ENCODE measurements at places on chromosomes 2 and 18.

DNA sequence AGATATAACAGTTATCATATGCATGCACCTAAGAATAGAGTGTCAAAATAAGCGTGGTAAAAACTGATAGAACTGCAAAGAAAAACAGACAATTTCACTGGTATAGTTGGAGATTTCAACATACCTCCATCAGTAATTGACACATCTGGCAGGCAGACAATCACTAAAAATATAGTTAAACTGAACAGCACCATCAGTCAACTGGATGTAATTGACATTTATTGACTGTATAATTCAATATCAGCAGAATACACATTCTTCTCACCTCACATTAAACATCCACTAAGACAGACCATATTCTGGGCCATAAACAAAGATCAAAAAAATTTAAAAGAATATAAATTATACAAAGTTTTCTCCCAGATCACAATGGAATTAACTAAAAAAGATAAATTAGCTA is 378.5 kb upstream of the RGPD4 start:
- no peak for DNase-seq

GRCh38 chr2:121151311-121152109 is 133.5 kb downstream of the TFCP2L1 start:
- no peak for DNase-seq

DNA sequence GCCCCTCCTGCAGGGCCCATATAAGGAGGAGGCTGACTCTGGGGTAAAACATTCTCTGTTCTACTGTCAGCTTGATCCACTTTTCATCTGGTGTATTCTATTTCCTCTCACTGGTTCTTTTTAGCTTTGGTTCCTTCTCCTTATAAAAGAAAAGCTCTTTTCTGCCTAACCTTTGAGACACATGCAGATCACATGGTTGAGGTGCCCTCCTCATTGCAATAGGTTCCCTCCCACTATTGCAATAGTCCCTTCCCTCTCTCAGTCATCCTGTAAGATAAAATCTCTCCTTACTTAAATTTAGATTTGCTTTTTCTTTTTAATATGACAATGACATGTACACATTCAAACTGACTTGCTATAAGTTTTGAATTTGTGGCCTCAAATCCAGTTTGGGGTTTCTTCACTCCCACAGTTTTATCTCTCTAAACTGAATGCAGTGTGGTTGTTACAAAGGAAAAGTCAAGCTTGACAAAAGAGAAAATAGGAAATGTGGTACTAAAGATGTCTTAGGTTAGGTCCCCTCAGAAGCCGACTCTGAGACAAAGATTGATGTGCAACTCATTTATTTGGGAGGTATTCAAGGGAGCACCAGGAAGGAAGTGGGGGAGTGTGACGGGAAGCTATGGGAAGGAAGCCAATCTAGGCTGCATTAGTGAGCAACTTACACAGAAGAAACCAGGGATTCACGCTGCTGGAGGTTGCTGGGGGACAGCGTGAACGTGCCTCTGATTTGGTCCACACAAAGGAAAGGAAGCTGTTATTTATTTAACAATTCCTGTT is 127.6 kb upstream of the LINC00305 start:
- peak; percentile 47 for DNase-seq

- DNase-seq: no peak
These were observed 78.7 kb upstream of the MBOAT2 start for GRCh38 chr2:9082158-9082557.

GRCh38 chr18:13517369-13517768 is 209.0 kb downstream of the FAM210A start:
- DNase-seq: no peak

DNA sequence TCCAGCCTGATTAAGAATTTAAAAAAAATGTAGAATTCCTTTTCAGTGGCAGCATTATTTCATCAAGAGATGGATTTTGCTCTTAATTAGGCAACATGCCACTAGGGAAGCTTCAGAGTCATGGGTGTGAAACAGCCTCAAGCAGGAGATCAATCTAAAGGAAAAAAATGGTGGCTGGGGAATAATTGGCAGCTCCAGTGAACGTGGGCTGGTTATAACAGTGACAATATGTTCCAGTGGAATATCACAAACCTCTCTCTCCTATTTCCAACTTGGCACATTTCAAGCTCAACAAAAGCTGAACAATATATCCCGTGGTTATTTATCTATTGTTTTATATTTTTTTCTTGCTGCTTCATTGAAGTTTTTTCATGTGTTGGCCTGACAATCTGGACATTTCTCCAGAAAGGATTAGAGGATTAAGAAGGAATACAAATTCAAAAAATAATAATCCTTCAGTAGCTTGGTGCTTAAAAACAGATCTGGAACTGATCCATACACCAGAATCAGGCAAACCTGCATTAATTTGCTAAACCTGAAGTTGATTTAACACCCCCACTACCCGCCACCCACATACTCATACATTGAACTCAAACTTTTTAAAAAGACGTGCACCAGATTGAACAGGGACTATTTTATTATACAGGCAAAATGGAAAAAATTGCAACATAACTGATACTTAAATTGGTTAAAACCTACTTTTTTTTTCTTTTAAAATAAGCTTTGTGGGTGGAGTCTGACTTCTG is 255.9 kb upstream of the SPRED2 start:
- DNase-seq: no peak

DNA sequence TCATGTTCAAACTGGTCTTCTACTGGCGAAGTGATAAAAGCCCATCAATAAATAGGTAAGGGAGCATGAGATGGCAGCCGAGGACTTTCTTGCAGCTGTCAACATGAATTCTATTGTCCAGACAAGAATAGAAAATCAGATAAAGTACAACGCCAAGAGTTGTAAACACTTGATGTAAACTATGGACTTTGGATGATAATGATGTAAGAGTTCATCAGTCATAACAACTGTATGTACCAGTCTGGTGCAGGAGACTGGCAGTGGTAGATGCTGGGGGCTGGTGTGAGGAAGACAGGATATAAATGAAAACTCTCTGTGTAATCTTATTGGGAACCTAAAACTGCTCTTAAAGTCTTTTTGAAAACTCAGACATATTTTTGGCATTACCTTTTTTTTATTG is 155.9 kb upstream of the RASGRP3 start:
- no peak for DNase-seq

- no peak for DNase-seq
These were observed 7.7 kb downstream of the SGO2 start for GRCh38 chr2:200533754-200534153.

GRCh38 chr18:23141104-23141999 is 6.1 kb downstream of the CABLES1 start:
- DNase-seq: peak; percentile 69

GRCh38 chr2:71154798-71155197 is 24.4 kb downstream of the MPHOSPH10 start:
- DNase-seq: no peak

DNA sequence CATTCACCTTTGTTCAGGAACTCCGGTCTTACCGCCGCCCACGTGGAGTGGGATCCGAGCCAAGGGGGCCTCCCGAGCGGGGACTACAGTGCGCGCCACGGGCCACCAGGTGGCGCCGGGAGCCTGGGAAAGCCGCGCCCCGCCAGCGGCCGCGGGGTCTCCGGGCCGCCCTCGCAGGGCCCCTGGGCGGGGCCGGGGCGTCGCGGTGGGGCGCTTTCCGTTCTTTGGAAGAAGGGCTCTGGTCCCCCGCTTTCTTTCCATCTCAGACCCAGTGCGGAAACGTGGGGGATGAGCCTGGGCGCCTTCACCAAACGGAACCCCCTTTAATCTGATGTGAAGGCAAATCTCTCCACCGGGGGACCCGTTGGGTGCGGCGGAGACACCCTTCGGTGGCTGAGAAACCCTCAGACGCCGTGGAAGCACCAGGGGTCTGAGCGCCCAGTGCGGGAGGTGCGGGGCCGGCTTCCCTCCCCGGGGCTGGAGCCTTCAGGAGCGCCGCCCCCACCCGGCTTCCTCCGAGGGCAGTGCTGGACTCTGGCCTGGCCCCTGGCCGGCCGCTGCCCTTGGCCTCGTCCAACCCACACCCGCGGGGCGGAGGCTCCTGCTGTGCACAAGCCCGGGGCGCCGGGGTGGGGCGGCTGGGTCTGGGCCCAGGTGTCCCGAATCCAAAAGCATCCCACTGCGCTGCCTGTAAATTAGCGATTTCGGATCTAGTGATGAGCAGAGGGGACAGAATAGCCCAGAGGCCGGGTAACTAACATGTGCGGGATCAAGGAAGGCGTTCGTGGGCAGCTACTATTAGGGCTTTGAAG is 44.6 kb downstream of the GORASP2 start:
- DNase-seq: peak; percentile 95

DNA sequence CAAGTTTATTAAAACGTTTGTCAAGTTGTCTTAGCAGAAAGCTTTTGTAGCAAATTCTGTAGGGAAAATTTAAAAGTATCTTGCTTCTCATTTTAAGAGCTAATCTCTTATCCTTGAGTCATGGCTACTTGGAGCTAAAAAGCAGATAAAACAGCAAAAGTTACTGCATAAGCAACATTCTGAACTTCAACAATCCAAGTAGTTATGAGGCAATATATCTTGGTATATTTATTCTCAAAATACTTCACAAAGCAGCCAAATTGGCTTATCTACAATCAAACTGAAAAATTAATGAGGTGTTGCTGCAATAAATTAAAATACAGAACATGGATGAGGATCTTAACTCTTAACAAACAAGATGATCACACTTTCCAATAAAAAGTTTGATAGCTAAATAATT is 306.5 kb downstream of the PIEZO2 start:
- no peak for DNase-seq

DNA sequence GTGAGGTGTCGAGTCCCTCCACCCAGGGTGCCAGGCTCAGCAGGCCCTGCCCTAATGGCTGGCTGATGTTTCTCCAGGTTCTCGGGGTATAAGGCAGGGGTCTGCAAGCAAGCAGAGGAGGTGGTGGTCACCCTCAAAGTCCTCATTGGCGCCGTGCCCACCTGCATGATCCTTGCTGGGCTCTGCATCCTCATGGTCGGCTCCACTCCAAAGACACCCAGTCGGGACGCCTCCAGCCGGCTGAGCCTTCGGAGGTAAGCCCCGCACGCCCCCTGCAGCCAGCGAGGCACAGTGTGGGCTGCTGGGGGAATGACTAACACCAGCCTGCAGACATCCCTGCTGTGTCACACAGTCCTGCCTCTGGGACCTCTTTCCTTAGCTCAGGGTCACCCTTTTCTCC is 14.1 kb downstream of the MFSD2B start:
- DNase-seq: peak; percentile 70

DNA sequence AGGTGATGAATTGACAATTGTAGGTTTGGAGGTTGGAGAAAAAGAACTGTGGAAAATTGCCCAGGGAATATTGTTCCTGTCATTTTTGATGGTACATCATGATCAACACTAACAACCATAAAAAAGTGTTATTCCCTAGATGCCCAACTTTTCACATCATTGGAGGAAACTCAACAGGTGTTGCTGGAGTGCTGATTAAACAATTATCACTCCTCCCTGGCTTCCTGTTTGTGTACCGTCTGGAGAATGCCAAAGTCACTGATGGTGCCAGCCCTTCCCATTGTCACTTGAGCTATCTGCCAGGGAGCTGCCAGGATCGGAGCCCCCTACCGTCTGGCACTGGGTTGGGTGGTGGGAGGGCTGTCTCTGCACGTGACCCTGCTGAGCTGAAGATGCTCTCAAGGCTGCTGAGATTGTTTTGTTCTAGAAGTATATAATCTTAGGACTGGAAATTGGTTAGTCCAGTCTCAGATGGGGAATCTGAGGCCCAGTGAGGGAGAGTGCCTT is 156.9 kb downstream of the PRKCE start:
- DNase-seq: no peak

DNA sequence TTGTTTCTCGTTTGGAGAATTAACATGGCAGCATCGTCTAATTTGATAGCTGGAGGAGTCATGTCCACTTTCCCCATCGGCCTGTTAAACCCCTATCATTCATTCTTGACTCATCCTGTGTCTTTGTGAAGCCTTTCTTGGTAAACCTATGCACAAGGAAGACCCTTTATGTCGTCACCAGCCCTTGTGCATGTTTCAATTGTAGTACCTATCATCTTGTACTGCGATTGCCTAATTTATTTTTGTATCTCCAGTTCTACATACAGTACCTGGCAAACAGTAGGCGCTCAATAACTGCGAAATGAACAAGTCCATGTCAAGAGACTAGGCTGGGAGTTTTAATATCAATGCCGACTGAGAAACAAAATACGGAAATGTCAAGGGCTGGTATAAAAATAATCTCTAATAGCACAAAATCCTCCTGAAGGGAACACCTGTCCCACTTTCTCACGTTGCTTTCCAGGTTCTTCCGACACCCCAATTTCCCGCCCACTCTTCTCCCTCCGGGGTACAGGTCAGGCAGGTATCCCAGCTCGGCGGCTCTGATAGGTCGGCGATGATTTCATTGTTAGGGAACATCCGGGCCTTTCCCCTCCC is 1.3 kb upstream of the PPM1B start:
- DNase-seq: no peak

GRCh38 chr2:140154706-140155105 is 1374.5 kb upstream of the NXPH2 start:
- DNase-seq: no peak

- no peak for DNase-seq
These were observed 5.3 kb downstream of the CERS6 start for GRCh38 chr2:168461178-168461941.

DNA sequence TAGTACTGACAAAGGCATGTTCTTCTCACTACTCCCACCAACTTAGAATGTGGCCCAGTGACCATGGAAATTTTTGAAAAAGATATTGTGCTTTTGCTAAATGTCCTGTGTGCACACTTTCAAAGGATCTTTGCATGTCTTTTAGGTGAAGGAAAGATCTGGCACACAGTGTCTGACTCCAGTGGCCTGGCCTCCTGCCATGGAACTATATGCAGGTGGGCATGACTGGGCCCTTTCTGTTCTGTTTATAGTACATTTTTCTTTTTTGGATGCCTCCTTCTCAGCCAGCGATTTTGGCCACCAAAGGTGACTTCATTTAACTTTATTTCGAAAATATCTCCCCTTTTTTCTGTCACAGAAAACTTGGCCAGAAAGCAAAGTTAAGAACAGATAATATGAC is 999.7 kb upstream of the PIK3C3 start:
- DNase-seq: no peak

- peak; percentile 61 for DNase-seq
These were observed 74.8 kb upstream of the COL5A2 start for GRCh38 chr2:189254268-189254883.

GRCh38 chr2:151761193-151761592 is 26.9 kb upstream of the NEB start:
- DNase-seq: no peak

- DNase-seq: no peak
These were observed 5.9 kb upstream of the SCYGR2 start for GRCh38 chr2:227592694-227593387.

DNA sequence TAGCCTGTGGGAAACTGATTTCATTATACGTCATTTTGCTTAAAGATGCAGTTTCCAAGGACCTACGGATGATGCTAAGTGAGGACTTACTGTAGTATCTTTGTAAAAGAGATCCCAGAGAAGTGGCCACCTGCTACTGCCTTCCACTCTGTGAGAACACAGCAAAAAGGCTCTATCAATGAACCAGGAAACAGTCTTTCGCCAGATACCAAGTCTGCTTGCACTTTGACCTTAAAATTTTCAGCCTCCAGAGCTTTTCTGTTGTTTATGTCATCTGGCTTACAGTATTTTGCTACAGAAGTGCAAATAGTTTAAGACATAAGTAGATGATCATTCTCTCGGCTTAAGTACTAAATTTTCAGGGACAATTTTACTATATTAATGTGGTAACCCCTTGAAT is 847.9 kb upstream of the CHAC2 start:
- no peak for DNase-seq

GRCh38 chr2:106012001-106012590 is 182.0 kb downstream of the UXS1 start:
- no peak for DNase-seq
